ENCODE measurements at places on chromosomes 12 and 14. TPM values are rescaled to one million over a fixed set of nuclear protein-coding genes. Genes with fewer than 3 reads are reported as not detected.

The P3H3 gene
- polyA plus RNA-seq: 22.8 TPM

- no peak for DNase-seq
These were observed 357.4 kb upstream of the PRICKLE1 start for GRCh38 chr12:42946871-42947381.

DNA sequence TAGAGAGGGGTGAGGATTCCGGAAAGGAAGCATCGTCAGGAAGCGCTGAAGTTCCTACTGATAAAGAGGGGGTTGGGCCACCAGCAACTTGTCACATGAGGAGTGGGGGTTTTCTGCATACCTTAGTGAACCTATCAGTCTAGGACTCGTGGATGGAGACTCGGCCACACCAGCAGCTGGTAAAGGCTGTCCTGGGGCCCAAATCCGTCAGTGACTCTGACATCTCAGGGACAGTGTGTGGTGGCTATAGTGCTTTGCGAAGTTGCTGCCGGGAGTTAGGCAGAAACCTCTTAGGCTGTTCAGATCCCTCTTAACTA, 16.4 kb downstream of the RNASE2 start:
- no peak for DNase-seq

DNA sequence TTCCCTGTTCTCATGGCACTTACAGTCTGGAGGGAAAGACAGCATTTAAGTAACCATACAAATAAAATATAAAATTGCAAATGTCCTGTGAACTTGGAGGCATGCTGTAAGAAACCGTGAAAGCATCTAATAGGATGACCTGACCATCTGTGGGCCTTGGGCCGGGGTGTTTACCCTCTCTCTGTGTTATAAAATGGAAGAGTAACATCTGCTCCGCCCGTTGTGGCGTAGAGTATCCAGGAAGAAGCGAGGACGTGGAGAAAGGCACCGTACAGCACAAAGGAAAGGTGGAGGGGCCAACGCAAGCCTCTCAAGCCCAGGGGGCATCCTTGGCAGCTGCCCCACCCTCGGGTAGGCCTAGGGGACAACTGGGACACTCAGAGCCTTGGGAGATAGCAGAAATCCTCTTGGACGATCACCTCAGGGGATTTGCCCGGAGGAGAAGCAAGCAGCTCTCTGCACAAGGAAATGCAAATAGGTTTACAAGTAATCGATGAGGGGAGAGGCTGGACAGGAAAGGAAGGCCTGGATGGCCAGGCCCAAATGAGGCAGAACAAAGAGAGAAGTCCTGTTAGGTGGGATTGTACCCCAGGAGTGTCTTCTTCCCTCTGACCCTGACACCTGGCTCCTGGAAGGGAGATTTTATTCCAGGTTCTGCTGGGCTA, 26.2 kb downstream of the VSX2 start:
- DNase-seq: no peak

The AICDA gene
- polyA plus RNA-seq: 0.79 TPM

The KRT75 gene
- polyA plus RNA-seq: not detected

- no peak for DNase-seq
These were observed 42.1 kb upstream of the GXYLT1 start for GRCh38 chr12:42186793-42187192.

The ATP6V1D gene
- 178 TPM for polyA plus RNA-seq

DNA sequence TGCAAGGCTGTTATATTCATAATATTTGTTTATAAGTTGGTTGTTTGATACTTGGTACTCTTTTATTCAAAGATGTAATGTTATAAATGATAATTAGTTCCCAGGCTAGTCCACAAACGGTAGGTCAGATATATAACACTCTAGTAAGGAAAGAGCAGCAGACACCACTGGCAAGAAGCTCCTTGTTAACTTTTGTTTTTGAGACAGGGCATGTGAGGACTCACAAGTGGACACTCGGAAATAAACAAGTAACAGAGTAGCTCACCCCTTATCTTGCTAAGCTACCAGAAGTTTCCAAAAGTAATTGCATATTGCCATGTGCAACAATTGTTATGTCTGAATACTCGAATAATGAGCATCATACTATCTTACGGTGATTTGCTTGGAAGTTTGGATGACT, 38.6 kb upstream of the YARS2 start:
- DNase-seq: no peak

DNA sequence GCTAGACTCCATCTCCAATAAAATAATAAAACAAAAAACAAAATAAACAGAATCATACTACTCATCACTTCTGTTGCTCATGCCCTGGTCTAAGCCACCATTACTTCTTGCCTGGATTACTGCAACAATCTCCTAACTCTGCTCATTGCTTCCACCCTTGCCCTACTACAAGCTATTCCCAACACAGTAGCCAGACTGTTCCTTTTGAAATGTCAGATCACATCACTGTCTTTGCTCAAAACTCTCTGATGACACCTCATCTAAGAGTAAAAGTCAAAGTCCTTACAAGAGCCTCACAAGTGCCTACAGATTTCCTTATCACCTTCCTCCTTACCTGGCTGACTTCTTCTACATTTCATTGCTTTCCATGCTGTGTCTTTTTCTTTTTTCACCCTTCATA, 10.0 kb downstream of the FBXO33 start:
- DNase-seq: no peak
